Neuronal stem cell (in vitro differentiated cells): ENCODE measurements at places on chromosomes 2 and 18.

DNA sequence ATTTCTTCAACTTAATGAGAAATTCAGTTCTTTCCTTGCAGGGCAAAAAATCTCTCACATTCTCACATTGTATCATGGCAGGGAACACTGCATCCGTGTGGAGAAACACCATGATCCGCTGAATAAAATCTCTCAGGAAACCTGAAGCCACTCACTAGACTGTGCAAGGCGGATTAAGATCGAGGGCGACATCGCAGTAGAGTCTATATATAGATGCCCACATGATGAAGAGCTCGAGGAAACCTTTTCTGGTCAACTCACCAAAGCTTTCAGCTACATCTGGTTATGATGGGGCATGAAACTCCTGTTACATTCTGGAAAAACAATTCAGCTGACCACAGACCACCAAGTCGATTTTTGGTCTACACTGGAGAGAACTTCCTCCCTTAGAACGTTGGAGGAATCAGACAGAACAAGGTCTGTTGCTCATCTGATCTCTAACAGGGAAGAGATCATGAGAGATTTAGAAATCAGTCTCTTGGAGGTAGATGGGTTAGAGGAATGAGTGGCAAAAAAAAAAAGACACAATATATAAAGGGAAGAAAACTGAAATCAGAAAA lies 162.9 kb upstream of the ZNF516 start:
- H3K36me3 ChIP-seq, result no peaks in the 10 kb centered on the region
- H3K27me3 ChIP-seq, result no peaks in the 10 kb centered on the region
- no peak overlapping the region for H3K4me3 ChIP-seq
- no peak for DNase-seq

DNA sequence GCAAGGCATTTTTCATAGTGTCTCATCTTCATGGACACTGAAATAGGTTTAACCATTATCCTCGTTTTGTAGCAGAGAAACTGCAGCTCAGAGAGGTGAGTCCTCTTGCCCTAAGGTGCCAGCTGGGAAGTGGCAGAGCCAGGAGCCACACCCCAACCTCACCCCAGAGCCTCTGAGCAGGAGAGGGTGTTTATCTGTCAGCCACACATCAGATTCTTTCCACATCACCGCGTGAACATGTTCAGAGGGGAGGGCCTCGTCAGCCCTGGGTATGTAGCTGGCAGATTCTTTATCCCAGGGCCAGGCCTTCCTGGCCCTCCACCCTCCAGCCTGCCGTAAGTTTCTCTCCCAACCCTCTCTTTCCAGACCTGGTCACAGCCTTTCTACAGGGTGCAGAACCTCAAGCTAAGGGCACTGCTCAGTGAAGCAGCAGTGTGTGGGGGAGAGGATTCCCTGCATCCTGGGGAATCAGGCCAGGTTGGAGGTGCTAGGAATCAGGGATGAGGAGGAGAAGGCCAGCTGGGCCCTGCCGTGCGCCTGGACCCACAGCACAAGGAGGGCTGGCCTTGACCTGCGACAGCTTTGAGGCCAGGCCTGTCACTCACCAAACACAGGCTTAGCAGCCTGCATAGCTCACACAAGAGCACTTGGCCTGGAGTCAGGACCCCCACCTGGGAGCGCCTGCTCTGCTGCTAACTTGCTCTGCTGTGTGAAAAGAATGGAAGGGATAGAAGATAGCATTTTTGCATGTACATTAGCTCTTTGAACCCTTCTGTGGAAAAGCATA lies 111.3 kb upstream of the MCFD2 start:
- H3K27ac ChIP-seq, result no peak overlapping the region
- H3K36me3 ChIP-seq, result peaks cover 34% of the 10 kb centered on the region
- no peak for DNase-seq

GRCh38 chr2:42138163-42139015 lies 30.8 kb upstream of the EML4 start:
- H3K27me3 ChIP-seq, result no peaks in the 10 kb centered on the region
- H3K4me3 ChIP-seq, result no peak overlapping the region
- DNase-seq, result no peak

GRCh38 chr18:64208516-64208915 lies 59.6 kb upstream of the LINC00305 start:
- H3K4me3 ChIP-seq, result no peak overlapping the region
- H3K36me3 ChIP-seq, result no peaks in the 10 kb centered on the region
- no peaks in the 10 kb centered on the region for H3K27me3 ChIP-seq
- peaks cover 3% of the 10 kb centered on the region for H3K4me1 ChIP-seq
- H3K27ac ChIP-seq, result no peak overlapping the region

- H3K4me3 ChIP-seq, result no peak overlapping the region
- H3K36me3 ChIP-seq, result no peaks in the 10 kb centered on the region
- H3K27me3 ChIP-seq, result no peaks in the 10 kb centered on the region
Observed at GRCh38 chr18:30358555-30358954, 684.0 kb downstream of the DSC3 start.

DNA sequence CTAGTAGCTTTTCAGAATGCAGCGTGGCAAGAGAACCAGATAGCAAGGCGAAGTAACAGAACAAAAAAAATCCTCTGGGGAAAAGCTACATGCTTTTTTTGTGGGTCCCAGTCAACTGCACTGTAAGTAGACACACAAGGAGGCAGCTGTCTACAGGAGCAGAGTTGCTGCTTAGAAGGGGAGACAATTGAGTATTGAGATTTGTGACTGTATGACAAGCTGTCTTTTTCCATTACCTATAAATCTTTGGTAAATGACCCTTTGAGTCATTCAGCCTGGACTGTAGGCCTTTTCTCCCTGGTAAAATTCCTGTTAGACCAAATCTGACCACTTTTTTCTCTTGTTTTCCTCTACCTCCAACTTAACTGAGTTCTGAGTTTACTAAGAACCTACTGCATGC lies 144.1 kb upstream of the FOSL2 start:
- no peak overlapping the region for H3K27ac ChIP-seq
- H3K27me3 ChIP-seq, result no peaks in the 10 kb centered on the region
- no peak for DNase-seq
- H3K4me3 ChIP-seq, result no peak overlapping the region
- H3K4me1 ChIP-seq, result no peaks in the 10 kb centered on the region
- H3K36me3 ChIP-seq, result no peaks in the 10 kb centered on the region

GRCh38 chr2:241620419-241620769 lies 16.6 kb downstream of the THAP4 start:
- H3K27me3 ChIP-seq, result no peaks in the 10 kb centered on the region
- H3K4me1 ChIP-seq, result no peaks in the 10 kb centered on the region
- H3K4me3 ChIP-seq, result no peak overlapping the region
- no peak overlapping the region for H3K27ac ChIP-seq

DNA sequence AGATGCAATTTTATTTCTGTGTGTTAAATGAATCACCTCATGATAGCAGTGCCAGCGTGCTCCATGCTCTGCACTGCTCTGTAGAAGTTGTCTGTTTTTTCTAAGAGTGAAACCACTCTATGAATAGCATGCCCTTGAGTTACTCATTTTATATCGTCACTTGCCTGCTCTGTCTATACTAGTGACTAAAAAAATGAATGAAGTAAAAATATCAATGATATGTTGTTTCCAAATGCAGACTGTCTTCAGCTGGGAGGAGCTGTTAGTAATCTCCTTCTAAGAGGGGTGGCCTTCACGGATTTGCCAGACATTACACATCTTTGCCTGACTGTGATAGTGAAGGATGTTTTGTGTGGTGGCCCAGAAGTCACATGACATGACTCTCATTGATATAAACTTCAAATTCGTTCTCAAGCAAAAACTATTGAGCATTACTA lies 852.1 kb downstream of the CNTNAP5 start:
- H3K4me1 ChIP-seq, result peaks cover 2% of the 10 kb centered on the region
- no peak overlapping the region for H3K27ac ChIP-seq
- no peaks in the 10 kb centered on the region for H3K36me3 ChIP-seq
- DNase-seq, result no peak
- H3K4me3 ChIP-seq, result no peak overlapping the region
- no peaks in the 10 kb centered on the region for H3K27me3 ChIP-seq

DNA sequence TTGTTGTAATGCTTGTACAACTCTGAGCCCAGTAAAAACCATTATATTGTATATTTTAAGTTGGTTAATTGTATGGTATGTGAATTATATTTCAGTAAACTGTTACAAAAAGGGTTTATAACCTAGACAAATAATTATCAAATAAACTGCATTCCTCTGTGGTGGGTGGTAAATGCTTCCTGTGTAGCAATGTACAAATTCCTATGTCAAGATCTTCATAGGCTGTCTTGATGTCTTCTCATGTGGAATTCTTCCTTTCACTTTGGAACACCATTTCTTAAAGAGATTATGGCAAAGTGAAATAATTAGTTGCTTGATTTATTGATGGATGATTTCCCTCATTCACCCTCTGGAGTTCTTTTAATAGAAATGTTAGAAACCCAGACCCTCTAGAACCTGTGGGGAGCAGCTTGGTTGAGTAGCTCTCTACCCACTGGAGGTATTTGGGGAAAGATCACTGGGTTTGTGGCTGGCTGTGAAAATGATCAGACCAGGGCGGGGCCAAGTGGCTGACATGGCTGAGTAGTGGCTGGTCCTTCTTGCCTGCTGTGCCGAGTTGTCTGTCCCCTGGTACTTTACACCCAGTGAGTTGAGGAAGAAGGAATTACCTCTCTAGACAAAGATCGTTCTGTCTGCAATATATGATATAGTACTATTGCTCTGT lies 22.4 kb upstream of the MGAT5 start:
- H3K27me3 ChIP-seq, result no peaks in the 10 kb centered on the region
- no peaks in the 10 kb centered on the region for H3K36me3 ChIP-seq
- DNase-seq, result no peak
- no peaks in the 10 kb centered on the region for H3K4me1 ChIP-seq
- no peak overlapping the region for H3K27ac ChIP-seq

GRCh38 chr2:239009589-239009961 lies 161.7 kb downstream of the TWIST2 start:
- no peaks in the 10 kb centered on the region for H3K36me3 ChIP-seq
- H3K27me3 ChIP-seq, result no peaks in the 10 kb centered on the region
- peaks cover 15% of the 10 kb centered on the region for H3K4me1 ChIP-seq
- no peak overlapping the region for H3K4me3 ChIP-seq

GRCh38 chr2:200367155-200367554 lies 60.7 kb downstream of the SPATS2L start:
- no peaks in the 10 kb centered on the region for H3K27me3 ChIP-seq
- DNase-seq, result no peak
- H3K27ac ChIP-seq, result no peak overlapping the region

DNA sequence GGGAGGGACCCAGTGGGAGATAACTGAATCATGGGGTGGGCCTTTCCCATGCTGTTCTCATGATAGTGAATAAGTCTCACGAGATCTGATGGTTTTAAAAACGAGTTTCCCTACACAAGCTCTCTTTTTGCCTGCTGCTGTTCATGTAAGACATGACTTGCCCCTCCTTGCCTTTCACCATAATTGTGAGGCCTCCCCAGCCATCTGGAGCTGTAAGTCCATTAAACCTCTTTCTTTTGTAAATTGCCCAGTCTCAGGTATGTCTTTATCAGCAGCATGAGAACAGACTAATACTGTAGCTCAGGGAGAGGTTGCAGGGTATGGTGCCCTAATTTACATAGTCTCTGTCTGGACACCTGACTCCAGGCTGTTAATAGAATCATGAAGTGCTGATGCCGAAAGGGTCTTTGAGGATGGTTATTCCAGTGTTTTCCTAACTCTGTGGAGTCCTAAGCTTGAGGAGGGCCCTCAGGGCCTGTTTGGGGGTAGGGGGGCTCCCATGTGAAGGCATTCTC lies 343.2 kb downstream of the ALK start:
- no peak overlapping the region for H3K27ac ChIP-seq
- H3K27me3 ChIP-seq, result no peaks in the 10 kb centered on the region
- H3K4me1 ChIP-seq, result no peaks in the 10 kb centered on the region
- H3K4me3 ChIP-seq, result no peak overlapping the region
- no peaks in the 10 kb centered on the region for H3K36me3 ChIP-seq

DNA sequence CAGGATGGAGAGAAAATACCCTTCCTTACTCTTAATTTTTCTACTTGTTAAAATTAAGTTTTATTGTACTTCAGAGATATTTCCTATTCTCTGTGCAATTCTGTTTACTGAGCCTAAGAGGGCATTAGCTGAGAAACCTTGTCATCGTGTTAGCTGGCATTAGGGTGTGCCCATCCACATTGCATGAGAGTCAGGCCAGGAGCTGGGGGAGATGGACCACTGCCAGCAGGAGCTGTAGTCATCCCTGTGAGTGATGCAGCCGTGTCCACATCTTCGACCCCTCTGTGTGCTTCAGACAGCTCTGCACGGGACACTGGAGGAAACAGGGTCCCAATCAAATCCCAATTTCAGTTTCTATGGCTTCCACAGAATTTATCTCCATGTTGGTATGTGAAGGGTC lies 34.2 kb downstream of the ABCA12 start:
- no peak for DNase-seq
- no peak overlapping the region for H3K4me3 ChIP-seq
- no peak overlapping the region for H3K27ac ChIP-seq
- no peaks in the 10 kb centered on the region for H3K4me1 ChIP-seq
- no peaks in the 10 kb centered on the region for H3K36me3 ChIP-seq
- H3K27me3 ChIP-seq, result no peaks in the 10 kb centered on the region

GRCh38 chr2:113858764-113859163 lies 31.1 kb upstream of the ACTR3 start:
- H3K4me3 ChIP-seq, result no peak overlapping the region
- no peak for DNase-seq
- H3K36me3 ChIP-seq, result no peaks in the 10 kb centered on the region
- H3K4me1 ChIP-seq, result no peaks in the 10 kb centered on the region

GRCh38 chr2:56582570-56582969 lies 398.8 kb downstream of the CCDC85A start:
- H3K4me3 ChIP-seq, result no peak overlapping the region
- H3K27me3 ChIP-seq, result no peaks in the 10 kb centered on the region
- DNase-seq, result no peak

GRCh38 chr2:43004879-43005244 lies 212.5 kb upstream of the HAAO start:
- no peaks in the 10 kb centered on the region for H3K27me3 ChIP-seq
- no peaks in the 10 kb centered on the region for H3K36me3 ChIP-seq
- H3K4me3 ChIP-seq, result no peak overlapping the region
- no peak overlapping the region for H3K27ac ChIP-seq
- DNase-seq, result no peak

DNA sequence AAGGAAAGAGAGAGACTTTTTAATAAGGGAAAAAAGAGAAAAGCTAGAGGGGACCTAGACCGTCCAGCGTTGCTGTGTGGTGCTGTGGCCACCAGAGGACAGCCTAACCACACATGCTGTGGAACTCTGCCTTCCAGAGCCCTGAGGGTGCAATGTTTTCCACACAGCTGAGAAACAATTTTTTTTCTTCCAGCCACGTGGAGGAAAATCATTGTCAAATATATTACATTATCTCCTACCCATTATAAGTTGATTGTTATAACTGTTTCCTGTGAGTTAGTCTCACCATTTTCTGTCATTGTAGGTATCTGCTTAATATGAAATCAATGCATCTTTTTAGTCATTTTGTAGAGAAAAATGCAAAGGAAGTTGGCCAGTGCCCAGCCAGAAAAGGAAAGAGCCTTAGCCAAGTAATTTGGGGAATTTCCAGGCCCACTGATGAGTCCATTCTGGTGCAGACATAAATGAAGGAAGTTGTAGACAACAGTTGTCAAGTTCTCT lies 5.9 kb upstream of the MRPL19 start:
- H3K27me3 ChIP-seq, result no peaks in the 10 kb centered on the region
- no peak overlapping the region for H3K27ac ChIP-seq
- no peak overlapping the region for H3K4me3 ChIP-seq
- H3K36me3 ChIP-seq, result no peaks in the 10 kb centered on the region
- peaks cover 2% of the 10 kb centered on the region for H3K4me1 ChIP-seq
